ENCODE measurements at places on chromosomes 12 and 14. TPM values are rescaled to one million over a fixed set of nuclear protein-coding genes. Genes with fewer than 3 reads are reported as not detected.

DNA sequence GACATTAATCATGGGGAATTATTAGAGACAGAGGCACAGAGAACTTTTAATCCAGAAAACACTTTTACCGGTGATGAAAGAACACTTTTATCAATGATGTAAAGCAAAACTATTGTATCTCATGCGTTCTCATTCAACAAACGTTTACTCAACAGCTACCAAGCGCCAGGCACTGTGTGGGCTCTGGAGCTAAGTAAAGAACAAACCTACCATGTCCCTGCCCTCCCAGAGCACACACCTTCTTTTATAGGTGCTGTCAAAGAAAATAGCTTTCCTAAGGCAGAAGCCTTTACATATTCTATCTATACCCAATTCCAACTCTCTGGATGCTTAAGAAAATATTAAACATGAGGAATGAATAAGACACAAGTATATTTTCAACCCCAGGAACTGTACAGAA, 91.1 kb downstream of the FOXN3 start:
- DNase-seq, result no peak
- H3K27ac ChIP-seq, result no peak overlapping the region
- H3K4me3 ChIP-seq, result no peak overlapping the region
- H3K27me3 ChIP-seq, result no peaks in the 10 kb centered on the region
- H3K36me3 ChIP-seq, result peaks cover 3% of the 10 kb centered on the region
- no peaks in the 10 kb centered on the region for H3K4me1 ChIP-seq

DNA sequence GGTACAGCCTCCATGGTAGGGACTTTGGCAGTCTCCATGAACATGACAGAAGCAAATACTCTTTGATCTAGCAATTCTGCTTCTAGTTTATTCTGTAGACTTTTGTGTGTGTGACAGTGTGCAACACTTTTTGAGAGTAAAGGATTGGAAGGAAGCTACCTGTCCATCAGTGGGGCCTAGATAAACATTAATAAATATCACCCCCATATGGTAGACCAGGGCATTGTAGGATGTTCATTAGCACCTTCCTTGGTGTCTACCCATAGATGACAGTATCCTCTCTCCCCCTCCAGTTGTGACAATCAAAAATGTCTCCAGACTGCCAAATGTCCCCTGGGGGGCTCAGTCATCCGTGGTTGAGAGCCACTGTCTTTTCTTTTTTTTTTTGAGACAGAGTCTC, 10.8 kb downstream of the SNRNP35 start:
- no peak overlapping the region for H3K4me3 ChIP-seq
- H3K27ac ChIP-seq, result no peak overlapping the region
- no peak for DNase-seq
- H3K4me1 ChIP-seq, result peaks cover 7% of the 10 kb centered on the region
- no peaks in the 10 kb centered on the region for H3K27me3 ChIP-seq

Gene FCF1
- 32.5 TPM for total RNA-seq

DNA sequence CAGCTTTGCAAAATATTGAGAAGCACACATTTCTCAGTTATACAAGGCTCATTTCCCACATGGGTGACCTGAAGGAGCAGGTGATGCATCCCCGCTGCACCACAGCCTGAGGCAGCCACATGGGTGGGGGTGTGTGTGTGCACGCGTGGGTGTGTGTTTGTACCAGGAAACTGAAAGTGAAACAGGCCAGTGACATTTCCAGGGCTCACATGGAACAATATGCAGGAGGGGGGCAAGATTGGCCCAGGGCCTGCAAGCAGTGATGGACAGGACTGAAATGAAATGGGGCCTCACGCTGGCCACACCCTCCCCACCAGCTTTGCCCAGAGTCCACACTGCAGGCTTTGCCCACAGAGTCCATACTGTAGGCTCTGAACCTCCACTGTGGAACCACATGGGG, 154.2 kb upstream of the PARP11 start:
- H3K4me3 ChIP-seq, result no peak overlapping the region
- DNase-seq, result peak; percentile 27
- no peak overlapping the region for H3K27ac ChIP-seq
- H3K4me1 ChIP-seq, result peaks cover 13% of the 10 kb centered on the region
- H3K36me3 ChIP-seq, result no peaks in the 10 kb centered on the region

DNA sequence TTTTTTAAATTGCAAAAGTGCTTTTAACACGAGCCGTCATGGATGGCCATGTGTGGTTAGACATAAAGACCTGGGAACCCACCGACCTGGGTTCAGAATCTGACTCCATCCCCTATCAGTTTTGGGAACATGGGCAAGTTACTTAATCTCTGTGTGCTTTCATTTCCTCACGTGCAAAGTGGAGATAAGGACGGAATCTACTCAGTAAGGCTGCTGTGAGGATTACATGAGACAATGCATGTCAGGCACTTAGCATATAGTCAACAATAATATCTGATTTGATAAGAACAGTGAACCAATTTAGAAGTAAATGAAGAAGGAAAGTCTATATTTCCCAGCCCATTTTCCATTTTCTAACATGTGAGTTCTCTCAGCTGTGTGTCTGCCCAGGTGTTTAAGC, 235.4 kb downstream of the SUDS3 start:
- no peaks in the 10 kb centered on the region for H3K27me3 ChIP-seq
- no peaks in the 10 kb centered on the region for H3K36me3 ChIP-seq
- no peak overlapping the region for H3K4me3 ChIP-seq

Data from upper lobe of left lung (tissue), 6 donors.